ENCODE measurements at places on chromosomes 7 and 10.

GRCh38 chr7:73742753-73743641 lies 4.4 kb upstream of the ABHD11 start:
- DNase-seq, result no peak

GRCh38 chr10:100970076-100970913 lies 991 bp downstream of the SEMA4G start:
- no peak for DNase-seq

- DNase-seq, result no peak
Measured at GRCh38 chr7:148037044-148037443, 553.5 kb upstream of the C7orf33 start.

- DNase-seq, result no peak
Measured at GRCh38 chr10:70267161-70267933, 16.5 kb downstream of the NPFFR1 start.

- no peak for DNase-seq
Measured at GRCh38 chr10:16779384-16779915, 37.8 kb downstream of the RSU1 start.

- no peak for DNase-seq
Measured at GRCh38 chr10:31072451-31072850, 40.8 kb upstream of the ZNF438 start.

DNA sequence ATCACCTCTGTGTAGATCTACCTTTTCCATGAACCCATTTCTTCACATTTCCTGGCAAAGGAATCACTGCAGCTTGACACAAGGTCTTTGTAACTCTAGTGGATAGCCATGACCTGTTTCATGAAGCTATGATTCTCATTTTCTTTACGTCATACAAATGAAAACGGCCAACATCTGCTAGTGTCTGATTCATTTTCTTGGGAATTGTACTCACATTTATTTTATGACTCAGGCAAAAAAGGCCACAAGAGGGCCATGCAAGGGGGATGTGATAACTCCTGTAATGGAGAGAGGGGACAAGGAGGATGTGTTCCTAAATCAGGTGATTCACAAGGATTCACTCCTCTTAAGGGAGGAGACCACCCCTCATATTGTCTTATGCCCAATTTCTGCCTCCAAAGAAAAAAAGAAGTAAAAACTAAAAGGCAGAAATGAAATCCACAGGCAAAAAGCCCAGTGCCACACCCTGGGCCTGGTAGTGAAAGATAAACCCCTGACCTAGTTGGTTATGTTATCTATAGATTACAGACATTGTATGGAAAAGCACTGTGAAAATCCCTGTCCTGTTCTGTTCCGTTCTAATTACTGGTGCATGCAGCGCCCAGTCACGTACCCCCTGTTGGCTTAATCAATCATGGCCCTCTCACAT lies 249.9 kb downstream of the IPMK start:
- no peak for DNase-seq

GRCh38 chr7:131745390-131746248 lies 189.2 kb upstream of the PODXL start:
- DNase-seq, result no peak

DNA sequence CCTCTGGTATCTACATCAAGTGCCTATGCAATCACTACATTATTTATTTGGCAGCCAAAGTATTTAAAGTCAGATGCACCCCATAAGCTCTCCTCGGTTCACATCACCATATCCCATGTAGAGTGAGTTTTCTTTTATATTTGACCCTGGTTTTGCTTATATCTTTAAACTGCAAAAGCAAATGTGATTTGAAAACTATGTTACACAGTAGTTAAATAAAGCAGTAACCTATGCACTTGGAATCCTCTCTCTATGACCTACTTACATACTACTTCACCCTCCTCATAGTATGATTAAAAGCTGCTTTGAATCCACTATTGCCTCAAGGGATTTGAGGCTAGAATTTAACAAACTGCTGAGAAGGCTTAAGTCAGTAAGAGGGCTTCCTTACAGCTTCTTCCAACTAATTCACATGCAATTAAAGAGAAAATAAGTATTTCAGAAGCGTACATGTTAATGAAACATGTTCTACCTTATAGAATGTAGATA lies 2.2 kb upstream of the CELF2 start:
- DNase-seq, result no peak

GRCh38 chr7:68417659-68418058 lies 1180.6 kb upstream of the AUTS2 start:
- no peak for DNase-seq

DNA sequence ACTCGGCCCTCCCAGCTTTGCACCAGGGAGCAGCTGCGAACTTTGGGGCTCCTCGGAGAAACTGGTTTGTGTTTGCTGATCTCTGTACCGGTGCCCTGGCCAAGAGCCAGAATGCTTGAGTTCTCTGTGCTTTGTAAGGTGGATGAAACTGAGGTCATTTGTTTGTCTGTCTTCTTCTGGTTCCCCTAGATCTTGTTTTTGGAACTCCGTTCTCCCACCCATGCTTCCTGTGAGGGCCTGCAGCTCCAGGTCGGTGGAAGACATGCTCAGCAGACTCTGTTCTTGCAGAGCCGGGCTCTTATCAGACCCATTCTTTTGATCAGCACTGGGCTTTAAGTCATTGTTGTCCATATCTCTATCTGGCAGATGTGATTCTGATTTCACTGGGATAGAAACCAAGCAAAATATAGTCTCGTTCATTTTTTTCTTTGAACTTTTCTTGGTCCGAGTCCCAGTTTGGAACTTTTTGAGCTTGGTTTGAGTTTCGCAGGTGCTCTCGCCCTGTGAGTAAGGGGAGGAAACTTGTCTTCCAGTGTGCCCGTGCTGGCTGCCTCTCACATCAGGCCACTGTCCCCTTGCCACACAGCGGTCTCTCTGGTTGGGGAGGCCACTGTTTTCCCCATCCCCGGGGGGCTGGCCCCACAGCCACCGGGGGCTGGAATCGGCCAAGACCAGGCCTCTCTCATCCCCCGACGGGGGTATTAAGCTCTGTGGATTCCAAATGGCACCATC lies 31.2 kb downstream of the JCAD start:
- no peak for DNase-seq

GRCh38 chr10:82887488-82887887 lies 1012.5 kb downstream of the NRG3 start:
- DNase-seq, result no peak

DNA sequence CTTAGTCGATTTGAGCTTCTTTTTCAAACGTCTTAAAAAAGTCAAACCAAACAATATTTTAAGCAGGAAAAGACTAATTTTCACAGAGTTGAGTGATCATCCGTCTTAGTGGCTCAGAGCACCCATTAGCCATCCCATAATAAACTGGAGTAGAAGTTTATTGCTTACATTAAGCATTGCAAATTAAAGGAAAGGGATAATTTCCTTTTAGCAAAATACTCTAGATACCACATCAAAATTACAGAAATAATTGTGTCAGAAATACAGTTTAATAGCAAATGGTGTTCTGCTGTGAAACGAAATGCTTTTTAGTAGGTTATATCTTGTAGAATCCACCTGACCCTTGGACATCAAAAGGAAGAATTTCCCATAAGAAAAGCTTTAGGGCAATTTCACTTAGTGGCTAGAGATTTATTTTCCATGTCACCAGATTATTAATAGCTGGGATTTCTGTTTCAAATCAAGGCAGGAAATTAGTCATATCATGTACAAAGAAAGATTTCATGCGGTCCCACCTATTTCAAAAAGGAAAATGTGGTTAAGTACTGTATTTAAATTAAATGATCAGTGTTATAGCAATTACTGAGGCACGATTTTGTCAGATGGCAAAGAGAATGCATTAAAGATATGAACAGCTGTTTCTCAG lies 96.2 kb downstream of the NPTX2 start:
- DNase-seq, result no peak

GRCh38 chr7:130489140-130489983 lies 2.5 kb upstream of the MEST start:
- no peak for DNase-seq

- no peak for DNase-seq
Measured at GRCh38 chr10:118488710-118489497, 106.5 kb downstream of the PRLHR start.

DNA sequence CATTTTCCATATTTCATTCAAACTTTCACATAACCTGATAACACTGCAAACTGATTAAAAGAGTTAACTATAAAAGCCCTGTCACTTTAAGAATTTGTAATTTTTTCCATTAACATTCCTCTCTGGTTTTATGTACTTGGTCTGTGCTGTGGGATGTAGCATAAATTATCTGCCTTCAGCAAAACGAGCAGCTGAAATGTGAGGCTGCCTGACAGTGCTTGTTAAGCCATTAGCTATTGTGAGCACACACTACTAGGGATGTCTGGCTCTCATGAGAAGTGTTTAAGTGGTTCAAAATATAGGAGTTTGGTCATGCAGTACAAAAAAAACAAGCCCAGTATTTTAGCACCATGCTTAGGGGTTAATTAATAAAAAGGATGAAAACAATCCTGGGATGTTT lies 63.0 kb downstream of the HOXA1 start:
- DNase-seq, result no peak

GRCh38 chr10:89217057-89217990 lies 10.2 kb upstream of the CH25H start:
- DNase-seq, result peak; percentile 22

DNA sequence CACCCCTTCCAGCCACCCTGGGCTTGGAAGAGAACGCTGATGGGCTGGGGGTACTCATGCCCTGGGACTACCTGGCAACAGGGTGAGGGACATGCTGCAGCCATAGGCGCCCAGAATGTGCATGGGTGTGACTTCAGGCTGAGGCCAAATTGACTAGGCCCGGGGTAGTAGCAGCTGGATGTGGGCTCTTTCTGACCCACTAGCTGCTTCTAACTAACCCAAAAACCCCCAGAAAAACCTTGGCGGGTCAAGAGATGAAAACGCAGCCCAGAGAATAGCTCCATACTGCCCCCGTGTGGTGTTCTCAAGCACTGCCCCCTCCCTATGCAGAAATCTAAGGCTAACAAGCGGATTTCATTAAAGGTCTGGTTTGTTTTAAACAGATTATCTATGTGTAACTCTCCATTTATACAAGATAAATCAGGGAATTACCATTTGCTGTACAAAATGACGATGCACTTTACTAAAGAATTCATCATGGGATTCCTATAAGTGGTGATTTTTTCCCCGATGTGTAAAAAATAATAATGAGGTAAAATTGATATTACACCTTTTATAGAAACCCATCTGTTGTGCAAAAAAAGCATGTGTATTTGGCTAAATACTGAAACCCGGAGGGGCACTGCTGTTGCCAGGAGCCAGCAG lies 4.2 kb downstream of the SMARCD3 start:
- peak; percentile 49 for DNase-seq

DNA sequence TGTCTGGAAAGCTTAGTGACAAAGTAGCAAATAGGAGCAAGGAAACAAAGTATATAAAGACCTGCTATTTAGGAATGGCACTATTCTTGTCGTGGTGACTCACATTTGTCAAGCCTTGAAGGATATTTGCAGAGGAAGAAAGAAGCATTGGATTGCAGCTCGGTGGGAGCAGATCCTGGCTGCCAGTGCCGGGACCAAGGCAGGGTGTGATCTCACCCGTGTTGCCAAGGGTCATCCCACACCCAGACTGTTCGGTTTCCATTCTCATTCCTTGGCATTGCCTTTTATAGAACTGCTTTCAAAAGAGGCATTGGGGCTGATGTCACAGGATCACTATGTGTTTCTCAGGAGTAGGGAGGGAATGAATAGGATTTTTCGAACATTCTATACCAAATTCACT lies 176.2 kb downstream of the GALNT17 start:
- no peak for DNase-seq

- no peak for DNase-seq
Measured at GRCh38 chr7:25091176-25091575, 33.9 kb downstream of the CYCS start.

DNA sequence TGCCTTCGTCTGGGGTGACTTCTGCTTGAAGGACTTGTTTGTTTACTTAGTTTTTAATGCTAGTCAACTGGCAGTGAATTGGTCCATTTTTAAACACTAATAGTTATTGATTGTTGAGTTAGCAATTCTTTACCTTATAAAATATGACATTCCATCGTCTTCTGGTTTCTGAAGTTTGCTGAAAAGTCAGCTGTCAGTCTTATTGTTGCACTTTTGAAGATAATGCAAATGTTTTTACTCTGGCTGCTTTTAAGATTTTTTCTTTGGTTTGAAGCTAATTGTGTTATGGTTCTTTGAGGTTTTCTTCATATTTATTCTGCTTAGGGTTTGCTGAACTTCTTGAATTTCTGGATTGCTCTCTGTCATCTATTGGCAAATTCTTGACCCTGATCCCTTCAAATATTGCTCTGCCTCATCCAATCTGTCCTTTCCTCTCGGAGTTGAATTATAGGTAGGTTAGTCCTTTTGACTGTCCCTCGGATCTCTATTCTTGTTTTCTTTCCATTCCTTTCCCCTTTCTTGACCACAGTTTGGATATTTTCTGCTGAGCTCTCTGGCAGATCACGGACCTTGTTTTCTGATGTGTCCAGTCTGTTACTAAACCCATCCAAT lies 24.2 kb downstream of the MGMT start:
- no peak for DNase-seq

- DNase-seq, result no peak
Measured at GRCh38 chr7:81175275-81175940, 256.6 kb upstream of the SEMA3C start.

GRCh38 chr7:55733241-55734140 lies 129.1 kb downstream of the SEPTIN14 start:
- no peak for DNase-seq

Measured in activated T-helper 1 cell treated with anti-CD3 and anti-CD28 coated beads, Interleukin-12 subunit alpha, Interleukin-12 subunit beta, Interleukin-2, Interleukin-4 antibody, amounts not matched to agents 30 ng/mL and 10 ng/mL and 1 ng/mL, durations not matched to agents 14 hours and 24 hours and 36 hours (primary cell).